ENCODE measurements at places on chromosomes 2 and 18.

DNA sequence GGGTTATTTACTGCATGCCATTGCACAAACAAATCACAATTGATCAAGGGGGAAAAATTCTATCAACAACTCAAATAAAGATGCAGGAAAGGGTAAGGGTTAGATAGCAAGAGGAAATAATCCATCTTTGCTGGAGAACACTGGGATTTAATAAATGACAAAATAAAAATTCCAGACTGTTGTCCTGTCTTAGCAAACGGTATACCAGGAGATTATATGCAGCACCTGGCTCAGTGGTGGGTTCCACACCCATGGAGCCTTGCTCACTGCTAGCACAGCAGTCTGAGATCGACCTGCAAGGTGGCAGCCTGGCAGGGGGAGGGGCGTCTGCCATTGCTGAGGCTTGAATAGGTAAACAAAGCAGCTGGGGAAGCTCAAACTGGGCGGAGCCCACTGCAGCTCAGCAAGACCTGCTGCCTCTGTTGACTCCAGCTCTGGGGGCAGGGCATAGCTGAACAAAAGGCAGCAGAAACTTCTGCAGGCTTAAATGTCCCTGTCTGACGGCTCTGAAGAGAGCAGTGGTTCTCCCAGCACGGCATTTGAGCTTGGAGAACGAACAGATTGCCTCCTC lies 296.5 kb upstream of the THSD7B start:
- DNase-seq: no peak

GRCh38 chr2:47283659-47284058 lies 119.3 kb upstream of the MSH2 start:
- DNase-seq: no peak

DNA sequence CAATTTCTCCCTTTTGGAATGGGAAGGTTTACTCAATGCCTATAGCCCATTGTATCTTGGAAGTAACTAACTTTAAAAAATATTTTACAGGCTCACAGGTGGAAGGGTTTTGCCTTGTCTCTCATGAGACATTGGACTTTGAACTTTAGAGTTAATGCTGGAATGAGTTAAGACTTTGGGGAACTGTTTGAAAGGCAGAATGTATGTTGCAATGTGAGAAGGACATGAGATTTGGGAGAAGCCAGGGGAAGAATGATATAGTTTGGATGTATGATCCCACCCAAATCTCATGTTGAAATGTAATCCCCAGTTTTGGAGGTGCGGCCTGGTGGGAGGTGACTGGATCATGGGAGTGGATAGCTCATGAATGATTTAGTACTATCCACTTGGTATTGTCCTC lies 17.5 kb upstream of the TBC1D8 start:
- DNase-seq: no peak

DNA sequence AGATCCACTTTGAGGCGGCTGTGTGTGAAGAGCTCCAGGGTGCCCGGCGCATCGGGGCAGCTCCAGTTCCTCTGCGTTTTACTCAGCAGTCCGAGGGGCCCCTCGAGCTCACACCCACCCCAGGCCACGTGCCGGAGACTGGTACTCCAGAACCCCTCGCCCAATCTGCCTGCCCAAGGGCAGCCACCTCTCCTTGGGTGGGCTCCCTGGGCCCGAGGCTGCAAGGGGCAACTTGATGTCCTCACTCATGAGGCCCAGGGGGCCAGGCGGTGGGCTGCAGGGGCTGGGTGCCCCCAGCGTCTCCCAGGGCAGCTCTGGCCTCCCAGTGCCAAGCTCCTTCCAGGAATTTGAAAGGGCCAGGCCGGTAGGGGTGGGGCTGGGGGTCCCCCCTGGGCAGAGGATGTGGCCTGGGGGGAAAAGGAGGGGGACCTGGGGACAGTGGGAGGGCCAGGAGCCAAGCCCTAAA lies 16.7 kb downstream of the RAMP1 start:
- DNase-seq: no peak

- DNase-seq: no peak
These were observed 102.7 kb upstream of the TAF1B start for GRCh38 chr2:9740382-9741073.

DNA sequence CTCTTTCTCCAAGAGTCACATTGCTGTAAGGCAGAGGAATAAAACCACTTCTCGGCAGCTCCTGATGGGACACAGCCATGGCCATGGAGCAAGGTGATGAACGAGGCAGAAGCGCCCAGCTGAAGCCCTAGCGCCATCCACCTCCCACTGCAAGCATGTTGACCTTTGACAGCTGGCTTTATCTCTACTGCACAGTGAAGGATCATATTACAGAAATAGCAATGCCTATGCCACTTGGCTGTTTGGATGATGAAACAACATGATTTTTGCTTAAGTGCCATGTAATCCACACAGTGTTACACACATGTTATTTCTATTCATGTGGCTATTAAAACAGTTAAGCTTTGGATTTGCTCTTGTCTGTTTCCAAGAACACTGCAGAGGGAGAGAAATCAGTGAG lies 167.7 kb downstream of the VAPA start:
- peak; percentile 36 for DNase-seq

Data from HuH-7.5 (cell line).